ENCODE measurements at places on chromosomes 7 and 10.
A peak's percentile ranks its signal among the peaks of the same experiment; 100 is the strongest.

DNA sequence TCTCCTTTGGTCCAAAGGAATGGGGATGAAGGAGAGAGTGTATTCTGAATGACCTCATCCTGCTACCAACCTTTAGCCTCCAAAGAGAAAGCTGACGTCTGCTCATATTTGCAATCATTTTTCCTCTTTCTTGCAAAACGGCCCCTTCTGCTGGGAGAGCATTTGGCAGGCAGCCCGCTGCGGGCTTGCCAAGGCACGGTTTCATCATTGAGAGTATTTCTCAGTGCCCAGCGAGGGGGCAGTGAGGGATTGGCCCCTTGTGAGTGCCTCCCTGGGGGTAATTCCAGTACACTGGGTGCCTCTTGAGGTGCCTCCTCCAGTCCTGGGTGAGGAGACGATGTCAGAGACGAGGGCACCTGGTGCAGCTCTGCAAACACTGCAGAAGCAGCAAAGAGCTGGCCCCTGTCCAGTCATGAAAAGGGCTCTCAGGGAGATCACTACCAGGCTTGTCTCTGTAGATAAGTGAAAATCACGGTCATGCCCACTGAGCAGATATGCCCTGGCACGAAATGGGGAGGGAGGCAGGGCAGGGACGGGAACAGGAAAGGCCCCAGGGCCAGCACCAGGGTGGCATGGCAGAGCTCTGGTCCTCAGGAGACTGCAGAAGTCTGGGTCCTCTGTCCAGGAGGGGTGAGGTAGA is 48.7 kb upstream of the SHH start:
- peak; percentile 29 for ATAC-seq

GRCh38 chr7:134186027-134186426 is 58.9 kb downstream of the LRGUK start:
- ATAC-seq = no peak

GRCh38 chr7:66576646-66577045 is 52.0 kb upstream of the KCTD7 start:
- no peak for ATAC-seq

- peak; percentile 41 for ATAC-seq
These were observed 50.6 kb downstream of the ADAMTS14 start for GRCh38 chr10:70722820-70723424.

DNA sequence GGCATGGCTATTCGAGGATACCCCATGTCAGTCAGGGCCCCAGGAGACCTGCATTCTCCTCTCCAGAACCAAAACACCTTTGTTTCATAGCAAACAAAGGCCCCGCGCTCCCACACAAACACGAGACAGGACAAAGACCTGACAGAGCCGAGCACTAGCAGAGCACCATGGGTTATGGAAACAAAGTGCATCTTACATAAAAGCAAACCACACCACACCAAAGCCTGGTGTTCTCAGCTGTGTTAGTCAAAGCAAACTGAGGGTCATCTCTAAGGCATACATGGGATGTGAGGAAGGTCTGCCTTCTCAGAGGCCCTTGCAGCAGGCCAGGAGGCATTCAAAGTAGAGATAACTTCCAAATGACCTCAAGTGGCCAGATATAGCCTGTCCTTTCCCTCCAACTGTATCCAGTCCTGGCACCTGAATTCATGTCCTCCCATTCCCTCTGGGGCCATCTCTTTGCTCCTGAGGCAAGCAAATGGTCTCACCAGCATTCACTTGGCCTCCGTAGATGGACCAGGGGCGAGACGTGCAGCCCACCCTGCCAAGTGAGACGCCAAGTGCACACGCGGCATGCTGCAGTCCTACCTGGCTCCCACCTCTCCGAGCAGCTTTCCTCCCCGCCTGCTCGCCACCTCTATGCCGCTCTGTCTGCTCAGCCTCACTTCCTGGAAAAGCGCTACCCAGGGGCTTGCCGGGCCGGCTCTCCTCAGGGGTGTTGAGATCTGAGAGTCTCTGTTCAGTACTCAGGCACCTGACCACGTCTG is 45.3 kb upstream of the PDLIM1 start:
- ATAC-seq = no peak

DNA sequence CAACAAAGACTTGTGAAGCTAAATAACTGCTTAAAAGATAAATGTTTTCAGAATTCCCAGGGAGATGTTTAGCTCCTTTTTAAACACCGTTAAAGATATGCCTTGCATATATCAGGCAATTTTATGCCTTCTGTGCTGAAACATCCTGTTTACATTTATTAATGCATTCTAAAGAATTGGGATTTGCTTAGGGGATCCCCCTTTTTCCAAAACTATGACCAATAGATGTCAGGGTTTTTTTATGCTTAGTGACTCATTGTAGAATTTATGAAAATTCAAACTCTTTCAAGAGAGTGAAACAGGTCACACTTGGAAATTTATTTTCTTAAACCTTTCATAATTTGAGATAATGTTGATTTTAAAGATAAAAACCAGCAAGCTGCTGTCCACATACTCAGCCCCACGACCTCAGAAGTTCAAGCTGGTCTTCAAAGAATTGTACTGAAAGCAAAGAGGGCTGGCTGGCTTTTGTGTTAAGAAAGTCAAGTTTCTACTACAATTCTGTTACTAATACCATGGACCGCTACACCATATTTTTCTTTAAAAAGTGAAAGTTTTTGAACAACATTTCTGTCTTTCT is 411.8 kb downstream of the ETV1 start:
- ATAC-seq = no peak

GRCh38 chr7:92833766-92834506 is 2.4 kb downstream of the CDK6 start:
- peak; percentile 70 for ATAC-seq

DNA sequence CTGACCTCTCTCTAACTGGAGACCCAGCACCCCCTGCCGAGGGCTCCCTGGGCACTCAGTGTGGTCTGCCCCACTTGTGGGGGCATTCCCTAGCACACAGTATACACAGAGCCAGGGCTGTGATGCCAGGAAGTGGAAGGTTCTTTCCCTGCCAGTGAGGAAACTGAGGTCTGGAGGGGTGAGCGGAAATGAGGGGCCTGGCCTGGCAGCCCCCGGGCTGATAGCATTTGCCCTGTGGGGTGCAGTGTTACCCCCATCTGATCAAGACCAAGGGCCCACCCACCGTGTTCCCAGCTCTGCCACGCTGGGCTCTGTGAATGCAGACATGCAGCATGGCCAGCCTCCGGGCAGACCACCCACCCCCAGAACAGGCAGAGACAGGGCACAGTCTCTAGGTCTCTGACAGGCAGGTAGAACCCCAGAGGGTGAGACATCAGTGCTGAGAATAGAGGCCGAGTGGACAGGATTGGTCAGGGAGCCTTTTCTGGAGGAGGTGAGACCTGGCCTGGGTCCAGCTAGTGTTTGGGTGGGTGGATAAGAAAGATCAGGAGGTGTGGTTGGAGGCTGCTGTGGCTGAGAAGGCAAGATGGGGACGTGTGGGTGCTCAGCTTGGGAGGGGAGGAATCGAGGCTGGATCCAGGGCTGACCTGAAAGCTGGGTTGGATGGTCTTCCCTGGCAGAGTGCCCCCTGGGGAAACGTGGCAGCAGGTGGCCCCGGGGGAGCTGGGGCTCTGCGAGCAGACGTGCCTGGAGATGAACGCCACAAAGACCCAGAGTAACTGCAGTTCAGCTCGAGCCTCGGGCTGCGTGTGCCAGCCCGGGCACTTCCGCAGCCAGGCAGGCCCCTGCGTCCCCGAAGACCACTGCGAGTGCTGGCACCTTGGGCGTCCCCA is 10.8 kb upstream of the ZNF862 start:
- ATAC-seq = no peak

DNA sequence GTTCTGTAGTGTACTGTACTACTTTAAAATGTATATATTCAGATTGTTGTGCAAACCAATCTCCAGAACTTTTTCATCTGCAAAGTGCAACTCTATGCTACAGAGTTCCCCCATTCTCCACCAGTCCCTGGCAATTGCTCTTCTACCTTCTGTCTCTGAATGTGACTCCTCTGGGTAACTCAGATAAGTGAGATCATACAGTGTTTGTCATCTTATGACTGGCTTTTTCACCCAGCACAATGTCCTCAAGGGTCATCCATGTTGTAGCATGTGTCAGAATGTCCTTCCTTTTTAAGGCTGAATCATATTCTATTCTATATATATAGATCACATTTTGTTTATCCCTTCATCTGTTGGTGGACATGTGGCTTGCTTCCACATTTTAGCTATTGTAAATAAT is 10.8 kb downstream of the SLIT1 start:
- no peak for ATAC-seq

DNA sequence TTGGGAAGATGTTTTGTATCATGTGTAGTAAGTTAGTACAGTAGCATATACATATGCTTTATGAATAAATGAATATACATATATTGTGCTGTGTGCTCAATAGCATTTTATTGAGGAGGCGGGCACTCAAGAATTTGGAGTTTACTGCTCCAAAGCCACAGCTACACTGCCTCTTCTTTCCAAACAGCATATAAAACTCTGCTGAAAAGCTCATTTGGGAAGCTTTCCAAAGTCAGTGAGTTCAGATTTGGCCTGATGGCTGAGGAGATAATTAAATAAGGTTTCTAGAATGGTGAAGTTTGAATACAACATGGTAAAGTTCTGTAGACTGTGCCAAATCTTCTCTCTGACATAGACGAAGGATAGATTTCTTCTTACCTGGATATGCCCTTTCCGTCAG is 29.8 kb downstream of the CDK1 start:
- no peak for ATAC-seq

DNA sequence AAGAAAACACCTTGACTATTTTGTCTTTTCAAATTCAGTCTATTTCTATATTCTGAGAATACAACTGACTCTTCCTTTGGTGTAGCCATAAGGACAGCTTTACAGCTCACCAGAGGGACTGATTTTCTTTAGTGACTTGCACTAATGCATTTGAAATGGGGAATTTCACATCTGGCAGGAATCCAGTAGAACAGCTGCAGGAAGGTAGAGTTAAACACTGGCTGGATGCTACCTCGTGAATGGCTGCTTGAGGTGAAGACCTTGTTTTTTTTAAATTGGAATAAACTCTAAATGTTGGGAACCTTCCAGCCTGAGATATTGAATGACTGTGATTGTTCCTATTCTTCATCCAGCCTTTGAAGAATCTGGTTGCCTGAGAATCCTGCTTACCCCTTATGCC is 139.5 kb upstream of the STK17A start:
- ATAC-seq = no peak

GRCh38 chr10:103745341-103746247 is 109.8 kb downstream of the SH3PXD2A start:
- ATAC-seq = 0 out of 3 replicates have a peak, but pooled peaks have one; percentile 17
